Stimulated activated CD4-positive, alpha-beta T cell treated with anti-CD3 and anti-CD28 coated beads, Interleukin-1b, Interleukin-23, amount 100 ng/mL, for 48 hours (primary cell): ENCODE measurements at places on chromosomes 7 and 10.
A peak's percentile ranks its signal among the peaks of the same experiment; 100 is the strongest.

GRCh38 chr10:102731222-102731800 lies 12.4 kb upstream of the WBP1L start:
- DNase-seq = no peak

GRCh38 chr10:116209781-116210180 lies 63.2 kb downstream of the GFRA1 start:
- DNase-seq = no peak

- DNase-seq = no peak
Measured at GRCh38 chr10:18233775-18234174, 93.6 kb downstream of the CACNB2 start.

DNA sequence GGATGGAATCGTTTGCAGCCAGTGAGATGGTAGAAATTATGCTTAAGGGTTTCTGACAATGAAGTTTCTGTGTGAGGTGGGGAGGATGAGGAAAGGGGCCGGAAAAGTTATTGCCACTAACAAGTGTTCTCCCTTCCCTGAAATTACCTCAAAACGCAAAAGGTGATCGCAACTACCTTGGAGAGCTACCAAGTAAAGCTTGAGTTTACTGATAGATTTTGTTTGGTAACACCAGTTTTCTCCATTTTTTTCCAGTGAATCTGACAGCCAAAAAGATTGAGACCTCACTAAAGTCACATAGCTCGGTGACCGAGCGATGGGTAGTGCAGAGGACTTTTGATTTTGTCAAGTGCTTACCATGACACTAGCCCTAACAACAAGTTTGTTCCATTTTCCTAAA lies 1.6 kb downstream of the SUV39H2 start:
- DNase-seq = no peak

DNA sequence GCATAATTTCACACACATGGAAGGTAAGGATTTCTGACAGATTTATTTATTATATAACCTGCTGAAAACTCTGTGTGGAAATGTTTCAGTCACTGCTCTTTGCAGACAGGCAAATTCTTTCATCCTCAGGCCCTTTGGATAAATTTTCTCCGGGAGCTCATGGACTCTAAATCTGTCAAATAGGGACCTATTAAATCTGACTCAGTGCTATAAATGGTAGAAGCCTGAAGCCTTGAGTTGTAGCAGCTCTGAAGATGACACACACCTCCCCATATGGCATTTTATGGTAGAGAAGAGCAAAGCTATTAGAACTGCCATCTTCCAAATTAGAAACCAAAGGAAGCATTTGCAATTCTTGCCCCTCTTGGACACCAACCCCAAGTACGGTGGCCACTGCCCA lies 808.7 kb downstream of the XPNPEP1 start:
- DNase-seq = no peak

DNA sequence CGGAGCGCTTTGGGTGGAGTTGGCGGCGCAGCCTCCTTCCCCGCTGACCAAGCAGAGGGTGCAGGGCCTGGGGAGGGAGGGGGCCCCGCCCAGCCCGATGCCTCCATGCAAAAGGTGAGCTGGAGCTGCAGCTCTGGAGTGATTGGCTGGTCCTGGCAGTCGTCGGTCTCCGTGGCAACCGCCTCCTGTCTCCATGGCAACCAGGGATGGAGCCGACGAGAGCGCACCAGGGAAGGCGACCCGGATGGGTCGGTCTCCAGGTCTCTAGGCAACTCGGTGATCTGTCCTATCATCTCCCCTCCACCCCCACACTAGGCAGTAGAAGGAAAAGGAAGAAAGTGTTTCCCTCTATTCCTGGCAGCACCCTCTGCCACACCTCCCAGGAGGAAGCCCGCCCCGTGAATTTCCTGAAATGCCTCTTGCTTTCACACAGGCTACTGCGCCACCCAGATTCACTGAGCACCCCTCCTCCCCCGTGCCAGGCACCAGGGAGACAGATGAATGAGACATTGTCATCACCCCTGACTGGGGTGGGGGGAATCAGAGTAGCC lies 647 bp upstream of the NACAD start:
- DNase-seq = peak; percentile 77

GRCh38 chr7:64887756-64888508 lies 15.1 kb upstream of the ZNF273 start:
- DNase-seq = peak; percentile 42

- peak; percentile 56 for DNase-seq
Measured at GRCh38 chr7:1054861-1055450, 10.6 kb downstream of the GPR146 start.

GRCh38 chr10:97059006-97059871 lies 126.5 kb downstream of the SLIT1 start:
- DNase-seq = no peak

DNA sequence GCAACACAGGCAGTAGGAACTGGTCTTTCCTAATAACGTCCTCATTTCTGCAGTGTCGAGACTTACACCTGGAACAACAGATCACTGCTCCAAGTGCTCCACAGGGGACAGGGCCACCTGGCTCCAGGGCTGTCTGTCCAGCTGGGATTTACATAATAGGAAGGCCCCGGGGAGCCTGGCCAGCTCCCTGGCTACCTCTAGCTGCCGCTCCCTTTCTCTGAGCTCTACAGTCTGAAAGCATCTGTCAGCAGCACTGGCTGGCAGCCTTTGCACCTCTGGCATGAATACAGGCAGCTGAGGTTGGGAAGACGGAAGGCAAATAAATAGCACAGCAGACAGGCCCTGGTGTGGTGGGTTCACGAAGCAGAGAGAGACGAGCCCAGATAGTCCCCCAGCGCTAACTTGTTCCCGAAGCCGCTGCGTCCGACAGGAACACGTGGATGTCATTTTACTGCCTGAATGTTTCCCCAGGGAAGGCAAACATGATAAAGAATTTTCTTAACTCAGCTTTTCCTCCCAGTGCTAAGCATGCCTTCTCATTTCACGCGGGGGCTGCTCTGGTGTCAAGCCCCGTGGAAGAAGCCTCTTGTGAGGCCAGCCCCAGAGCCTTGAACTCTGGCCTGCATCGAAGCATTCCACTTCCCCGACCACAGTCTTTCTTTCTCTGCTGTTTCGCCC lies 105.4 kb downstream of the ITIH5 start:
- DNase-seq = no peak

GRCh38 chr7:54090652-54091213 lies 451.4 kb upstream of the VSTM2A start:
- no peak for DNase-seq

GRCh38 chr10:48437546-48437945 lies 131.1 kb downstream of the MAPK8 start:
- no peak for DNase-seq

GRCh38 chr7:48042216-48042615 lies 6.9 kb downstream of the C7orf57 start:
- DNase-seq = no peak

DNA sequence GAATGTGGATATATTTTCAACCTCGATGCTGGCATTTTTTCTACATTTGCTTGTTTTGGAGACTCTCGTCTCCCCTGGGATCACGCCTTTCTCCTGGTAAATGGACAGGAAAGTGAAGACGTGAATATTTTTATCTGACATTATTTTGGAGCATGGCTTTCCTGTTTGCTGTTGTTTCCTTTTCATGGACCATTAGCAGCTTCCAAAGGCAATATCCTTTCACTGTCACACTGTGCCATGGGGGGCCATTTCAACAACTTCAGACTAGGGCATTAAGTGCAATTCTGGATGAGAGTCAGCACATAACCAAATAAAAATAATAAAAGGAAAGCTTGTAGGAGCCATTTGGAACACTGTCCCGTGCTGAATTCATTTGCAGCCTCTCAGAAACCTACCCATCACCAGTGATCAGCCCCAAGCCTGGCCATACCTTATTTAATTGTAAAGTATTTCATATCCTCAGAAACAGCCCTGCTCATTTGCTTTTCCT lies 75.9 kb upstream of the NEUROD6 start:
- no peak for DNase-seq

DNA sequence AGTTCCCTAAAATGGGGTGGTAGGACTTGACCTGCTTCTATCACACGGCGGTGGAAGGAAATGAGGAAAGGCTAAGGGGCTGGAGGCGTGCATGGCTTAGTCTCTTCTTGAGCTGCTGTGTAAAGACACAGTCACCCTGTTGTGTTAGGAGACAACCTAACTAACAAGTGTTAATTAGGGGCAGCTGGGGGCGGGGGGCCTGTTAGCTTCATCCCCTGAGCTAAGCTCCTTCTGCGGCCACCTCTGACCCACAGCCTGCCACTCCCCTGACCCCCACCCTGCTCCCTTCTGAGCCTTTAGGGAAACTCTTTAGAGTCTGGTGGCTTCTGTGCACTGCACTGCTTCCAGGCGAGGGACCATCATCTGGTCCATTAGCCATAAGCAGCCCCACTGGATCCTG lies 28.0 kb downstream of the COL17A1 start:
- DNase-seq = no peak

DNA sequence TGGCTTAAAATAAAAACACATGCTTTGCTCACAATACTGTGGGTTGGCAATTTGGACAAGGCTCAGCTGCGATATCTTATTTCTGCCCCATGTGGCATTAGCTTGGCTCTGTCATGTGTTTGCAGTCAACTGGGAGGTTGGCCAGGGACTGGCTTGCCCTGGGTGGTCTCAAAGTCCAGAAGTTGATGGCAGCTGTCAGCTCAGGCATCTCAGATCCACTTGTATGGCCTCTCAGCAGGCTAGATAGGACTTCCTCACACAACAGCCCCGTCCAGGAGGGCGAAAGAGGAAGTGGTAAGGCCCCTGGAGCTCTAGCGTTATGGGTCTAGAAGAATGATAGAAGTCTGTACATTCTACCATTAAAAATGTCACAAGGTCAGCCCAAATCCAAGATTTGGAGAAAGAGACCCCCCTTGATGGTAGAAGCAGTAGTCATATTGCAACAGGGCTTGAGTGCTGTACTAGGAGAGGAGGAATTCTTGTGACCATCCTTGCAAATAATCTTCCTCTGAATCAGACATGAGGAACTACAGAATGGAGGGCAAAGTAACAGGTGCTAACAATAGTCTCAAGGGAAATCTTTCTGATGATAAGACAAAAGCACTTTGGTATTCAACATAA lies 166.2 kb downstream of the FAM107B start:
- DNase-seq = no peak

GRCh38 chr7:158416283-158416933 lies 171.2 kb downstream of the PTPRN2 start:
- no peak for DNase-seq

DNA sequence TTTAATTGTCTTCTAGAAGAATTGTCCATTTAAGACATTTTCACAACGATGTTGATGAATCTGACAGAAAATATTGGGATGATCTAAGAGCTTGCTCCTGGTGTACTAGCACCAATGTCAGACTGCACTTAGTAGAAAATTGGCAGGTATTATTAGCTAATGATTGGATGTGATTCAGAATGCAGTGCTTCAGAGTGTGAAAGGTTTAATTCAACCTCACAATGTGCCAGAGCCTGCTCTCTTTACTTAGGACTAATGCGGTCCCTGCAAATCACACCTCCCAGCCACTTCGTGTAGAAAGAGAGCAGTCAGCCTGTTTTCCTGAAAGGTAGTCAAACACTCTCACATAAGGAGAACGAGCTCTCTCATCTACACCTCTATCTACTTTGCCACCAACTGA lies 197.5 kb downstream of the ZNF438 start:
- no peak for DNase-seq

DNA sequence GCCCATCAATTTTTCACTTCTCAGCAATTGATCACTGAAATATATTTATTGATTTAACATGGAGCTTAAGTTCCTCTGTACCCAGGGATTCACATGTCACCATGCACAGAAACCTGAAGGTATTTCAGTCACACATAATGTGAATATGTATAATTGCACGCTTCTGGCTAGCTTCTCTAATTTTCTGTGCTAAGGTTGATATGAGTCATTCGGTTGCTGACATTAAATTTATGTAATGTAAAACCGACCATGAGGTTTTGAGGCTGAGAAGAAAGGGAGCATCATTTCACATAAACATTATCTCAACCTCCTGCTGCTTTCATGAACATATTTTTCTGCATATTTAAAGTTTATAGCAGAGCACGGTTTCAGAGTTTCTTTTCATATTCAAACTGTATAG lies 381.0 kb upstream of the TPK1 start:
- no peak for DNase-seq

GRCh38 chr7:125391921-125392320 lies 462.3 kb upstream of the POT1 start:
- DNase-seq = no peak

GRCh38 chr10:1498746-1499358 lies 238.5 kb downstream of the ADARB2 start:
- no peak for DNase-seq

- DNase-seq = no peak
Measured at GRCh38 chr10:67072654-67073053, 146.8 kb downstream of the LRRTM3 start.

DNA sequence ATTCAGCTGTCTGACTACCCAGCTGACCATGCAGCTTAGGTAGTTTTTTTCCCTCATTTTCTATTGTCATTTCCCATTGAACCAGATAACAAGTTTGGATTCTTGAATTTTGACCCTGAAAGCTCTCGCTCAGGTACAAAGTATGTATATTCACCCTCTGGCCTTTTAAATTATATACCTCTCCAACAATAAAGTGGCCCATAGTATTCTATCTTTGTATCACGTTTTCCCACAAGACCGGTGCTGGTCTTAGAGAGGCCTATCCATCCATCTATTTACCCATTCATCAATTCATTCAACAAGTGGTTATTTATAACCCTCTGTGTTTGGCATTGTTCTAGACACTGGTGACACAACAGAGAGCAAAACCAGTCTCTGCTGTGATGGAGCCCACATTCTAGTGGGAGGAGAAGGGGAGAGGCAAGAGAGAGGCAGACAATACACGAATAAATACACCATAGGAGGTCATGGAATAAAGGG lies 35.2 kb upstream of the NPSR1 start:
- no peak for DNase-seq

DNA sequence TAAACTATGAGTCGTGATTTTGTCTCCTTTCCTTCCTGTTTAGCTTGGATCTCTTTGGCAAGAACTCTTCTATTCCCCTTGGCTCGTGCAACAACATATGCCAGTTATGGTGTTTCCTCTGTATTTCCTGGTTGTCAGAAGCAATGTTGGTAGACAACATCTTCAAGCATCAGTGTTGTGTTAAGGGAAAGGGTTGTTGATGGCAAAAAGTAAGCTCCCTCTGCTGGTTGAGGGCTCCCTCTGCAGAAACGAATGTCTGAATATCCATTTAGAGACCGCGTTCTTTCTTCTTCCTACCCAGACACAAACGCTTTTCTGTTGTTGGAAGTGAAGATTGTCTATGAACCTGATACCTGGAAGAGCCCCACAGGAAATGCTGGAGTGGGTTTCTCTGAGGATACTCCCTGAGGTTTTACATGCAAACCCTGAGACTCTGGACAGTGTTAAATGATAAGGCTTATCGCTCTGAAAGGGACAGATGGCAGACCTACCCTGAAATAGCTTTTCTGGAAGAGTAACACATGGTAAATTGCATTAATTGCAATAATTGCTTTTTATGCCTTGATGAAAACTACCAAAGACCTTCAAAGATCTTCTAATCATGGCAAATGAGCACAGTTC lies 23.5 kb upstream of the C1QL3 start:
- no peak for DNase-seq

GRCh38 chr10:55631071-55631654 lies 729.9 kb downstream of the ZWINT start:
- DNase-seq = peak; percentile 16

GRCh38 chr7:106824458-106824857 lies 40.6 kb upstream of the PIK3CG start:
- DNase-seq = no peak

- DNase-seq = no peak
Measured at GRCh38 chr7:152462995-152463708, 27.3 kb upstream of the KMT2C start.

GRCh38 chr7:68914006-68914405 lies 684.3 kb upstream of the AUTS2 start:
- no peak for DNase-seq

GRCh38 chr7:82419200-82419599 lies 24.4 kb downstream of the CACNA2D1 start:
- no peak for DNase-seq
